ENCODE measurements at places on chromosomes 1 and 21.

GRCh38 chr21:46127239-46128105 lies 27.9 kb downstream of the FTCD start:
- no peak for DNase-seq

DNA sequence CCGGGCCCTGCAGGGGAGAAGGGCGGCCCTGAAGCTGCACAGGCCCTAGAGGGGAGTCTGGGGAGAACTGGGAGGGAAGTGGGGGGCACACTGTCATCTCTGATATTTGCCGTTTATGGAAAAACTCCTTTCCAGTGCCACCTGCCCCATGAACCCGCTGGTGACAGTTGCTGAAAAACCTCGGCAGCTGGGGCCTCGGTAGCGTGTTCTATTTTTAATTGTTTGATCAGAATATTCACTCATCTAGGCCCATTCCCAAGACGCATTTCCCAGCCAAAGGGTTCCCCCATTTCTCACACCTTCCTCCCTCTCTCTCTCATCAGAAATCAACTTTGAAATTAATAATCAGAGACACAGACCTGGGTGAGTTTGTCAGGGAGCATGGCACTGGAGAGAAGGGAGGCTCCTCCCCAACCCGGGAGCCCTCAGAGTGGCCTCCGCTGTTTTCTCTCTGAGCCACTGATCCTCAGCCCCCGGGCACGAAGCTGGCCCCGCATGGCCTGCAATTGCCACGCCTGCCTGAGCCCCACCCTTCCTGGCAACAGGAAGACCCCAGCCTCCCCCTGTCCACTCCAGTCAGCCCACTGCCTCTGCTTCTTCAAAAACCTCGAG lies 111.1 kb downstream of the CASZ1 start:
- DNase-seq, result no peak

DNA sequence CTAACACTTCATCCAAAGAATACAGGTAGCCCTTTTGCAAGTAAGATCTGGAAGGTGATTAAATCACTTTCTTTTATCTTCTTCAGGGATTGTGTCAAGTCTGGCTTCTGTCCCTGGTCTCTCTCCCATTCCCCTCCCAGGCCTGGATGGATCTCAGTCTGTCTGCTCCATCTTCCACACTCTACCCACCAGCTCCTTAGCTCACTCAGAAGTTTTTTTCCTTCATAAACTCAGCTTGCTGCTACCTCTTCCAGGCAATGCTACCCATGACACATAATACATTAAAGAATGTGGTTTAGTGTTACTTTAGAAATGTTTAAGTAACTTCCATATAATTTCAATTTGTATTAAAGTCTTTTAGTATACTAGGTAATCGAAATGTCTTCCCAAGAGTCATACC lies 133.1 kb downstream of the AKT3 start:
- DNase-seq, result no peak

- DNase-seq, result no peak
Measured at GRCh38 chr1:156640842-156641706, 843 bp upstream of the BCAN start.

DNA sequence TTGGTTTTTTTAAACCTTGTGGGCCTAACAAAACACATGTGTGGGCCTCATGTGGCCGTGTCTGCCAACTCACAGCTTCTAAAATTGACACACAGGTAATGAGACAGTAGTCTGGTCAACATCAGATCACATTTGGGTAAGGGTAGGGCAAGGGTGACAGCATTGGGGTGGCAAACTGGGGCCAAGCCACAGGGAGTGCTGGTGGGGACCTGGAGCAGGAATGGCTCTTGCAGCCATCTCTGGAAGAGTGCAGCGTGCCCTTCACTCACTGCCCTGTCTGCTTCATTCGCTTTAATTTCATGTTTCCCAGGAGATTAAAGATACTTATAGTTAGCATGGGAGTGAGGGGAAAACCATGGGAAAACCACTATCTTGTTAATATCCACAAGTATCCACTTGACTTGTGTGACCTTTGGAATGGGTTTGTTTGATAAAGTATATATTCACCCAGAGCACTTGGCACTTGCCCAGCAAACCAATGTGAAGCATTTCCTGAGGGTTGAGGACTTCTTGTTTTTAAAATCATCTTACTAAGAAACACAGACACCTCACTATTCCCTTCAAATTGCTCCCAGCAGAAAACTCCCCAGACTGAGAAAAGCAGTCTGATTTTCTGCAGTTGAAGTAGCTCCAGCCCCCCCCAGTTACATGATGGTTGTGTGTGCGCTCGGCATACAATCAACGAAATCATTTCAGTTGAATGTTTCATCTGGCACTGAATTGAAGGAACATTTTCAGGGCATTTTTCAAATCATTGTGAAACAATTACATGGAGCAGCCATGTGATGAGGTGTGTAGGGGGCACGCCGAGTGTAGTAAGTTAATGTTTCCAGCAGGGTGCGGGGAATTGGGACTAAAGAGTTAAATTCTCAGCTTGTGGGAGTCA lies 175.7 kb downstream of the VPS13D start:
- DNase-seq, result no peak

DNA sequence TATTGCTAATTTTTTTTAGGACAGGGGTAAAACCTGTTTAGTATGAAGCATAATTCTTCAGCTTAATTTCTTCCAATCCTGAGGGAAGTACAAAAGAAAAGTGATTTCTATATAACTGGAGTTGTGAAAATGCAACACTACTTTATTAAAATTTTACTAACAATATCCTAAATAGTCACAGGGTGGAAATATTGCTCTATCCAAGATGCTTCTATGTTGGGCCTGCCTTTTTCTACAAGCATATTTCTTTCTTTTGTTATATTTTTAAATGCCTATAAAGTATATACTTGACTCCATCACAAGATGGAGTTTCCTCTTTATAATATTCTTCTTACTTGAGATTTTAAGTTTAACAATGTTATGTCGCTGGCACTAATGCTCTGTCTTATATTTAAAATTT lies 37.9 kb downstream of the DTL start:
- DNase-seq, result no peak

GRCh38 chr1:220906561-220907334 lies 27.5 kb downstream of the HLX start:
- no peak for DNase-seq

- DNase-seq, result no peak
Measured at GRCh38 chr21:33441489-33442477, 38.0 kb downstream of the TMEM50B start.

DNA sequence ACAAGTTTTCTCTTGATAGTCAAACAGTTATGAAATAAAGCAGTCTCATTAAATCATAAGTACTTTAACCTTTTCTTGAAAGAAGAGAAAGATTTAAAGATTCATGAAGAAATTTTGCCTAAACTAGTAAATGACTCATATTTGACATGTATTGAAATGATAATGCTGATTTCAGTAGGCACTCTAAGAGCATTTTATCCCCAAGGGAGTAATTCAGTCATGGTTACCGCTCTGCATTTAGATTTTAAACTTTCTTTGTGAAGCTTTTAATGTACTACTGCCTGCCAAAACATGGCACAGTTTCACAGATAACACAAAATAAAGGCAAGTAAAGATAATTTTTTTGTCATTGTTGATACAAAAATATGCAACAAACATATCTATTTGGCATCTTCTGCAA lies 6.8 kb downstream of the USH2A start:
- DNase-seq, result no peak

- DNase-seq, result no peak
Measured at GRCh38 chr1:3675436-3675835, 23.1 kb downstream of the TP73 start.

DNA sequence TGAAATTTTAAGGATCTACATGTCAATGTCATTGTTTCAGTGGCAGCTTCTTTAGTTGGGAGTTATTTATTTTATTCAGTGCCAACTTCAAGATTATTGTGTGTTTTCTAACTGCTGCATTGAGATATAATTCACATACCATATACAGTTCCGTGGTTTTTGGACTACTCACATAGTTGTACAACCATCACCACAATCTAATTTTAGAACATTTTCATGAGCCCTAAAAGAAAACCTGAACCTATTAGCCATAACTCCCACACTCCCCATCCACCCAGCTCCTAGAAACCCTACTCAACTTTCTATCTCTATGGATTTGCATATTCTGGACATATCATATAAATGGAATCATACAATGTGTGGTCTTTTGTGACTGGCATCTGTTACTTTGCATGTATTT lies 220.0 kb downstream of the LRRC40 start:
- no peak for DNase-seq

DNA sequence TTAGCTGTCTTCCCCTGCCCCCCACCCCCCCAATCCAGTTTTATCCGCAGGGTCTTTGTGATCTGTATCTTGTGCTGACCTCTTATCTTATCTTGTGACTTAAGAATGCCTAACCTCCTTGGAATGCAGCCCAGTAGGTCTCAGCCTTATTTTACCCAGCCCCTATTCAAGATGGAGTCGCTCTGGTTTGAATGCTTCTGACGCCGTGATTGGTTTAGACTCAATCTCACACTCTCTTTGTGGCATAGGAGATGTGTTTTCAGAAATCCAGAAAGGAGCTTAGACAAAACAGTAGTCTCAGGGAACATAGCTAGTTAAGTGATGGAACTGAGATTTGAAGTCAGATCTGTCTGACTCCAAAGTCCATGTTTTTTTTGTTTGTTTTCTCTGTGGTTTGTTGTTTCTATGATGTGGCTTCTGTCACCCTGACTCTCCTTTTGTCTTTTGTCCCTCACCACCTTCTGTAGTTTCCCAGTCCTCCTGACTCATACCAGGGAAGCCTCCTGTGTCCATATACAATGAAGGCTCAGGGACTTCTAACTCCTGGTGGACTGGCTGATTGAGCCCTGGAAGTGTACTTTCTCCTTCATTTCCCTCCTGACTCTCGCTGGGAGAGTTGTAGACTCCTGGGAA lies 18.1 kb upstream of the USP24 start:
- no peak for DNase-seq

GRCh38 chr1:156461781-156462647 lies 38.6 kb downstream of the MEF2D start:
- no peak for DNase-seq

DNA sequence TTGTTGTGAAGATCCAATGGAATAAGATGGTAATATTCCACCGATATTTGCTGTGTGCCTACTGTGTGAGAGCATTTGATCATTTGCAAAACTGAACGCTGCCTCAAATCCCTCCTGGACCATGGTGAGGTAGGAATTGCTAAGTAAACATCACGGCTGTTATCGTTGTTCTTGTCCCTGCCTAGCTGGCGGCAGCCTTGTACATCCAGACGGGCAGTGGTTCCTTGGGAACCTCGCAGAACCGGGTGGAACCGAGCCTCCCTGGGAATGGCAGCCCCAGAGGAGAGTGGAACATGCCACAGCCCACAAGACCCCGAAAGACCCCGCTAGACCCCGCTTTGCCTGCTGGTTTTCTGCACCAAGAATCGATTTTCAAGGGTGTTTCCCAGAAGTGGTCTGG lies 60.9 kb downstream of the TAS1R2 start:
- no peak for DNase-seq

- no peak for DNase-seq
Measured at GRCh38 chr1:4963251-4963650, 308.8 kb downstream of the AJAP1 start.

GRCh38 chr1:201456499-201457309 lies 12.3 kb downstream of the PHLDA3 start:
- DNase-seq, result no peak

GRCh38 chr1:31000301-31000700 lies 65.2 kb downstream of the PUM1 start:
- no peak for DNase-seq

DNA sequence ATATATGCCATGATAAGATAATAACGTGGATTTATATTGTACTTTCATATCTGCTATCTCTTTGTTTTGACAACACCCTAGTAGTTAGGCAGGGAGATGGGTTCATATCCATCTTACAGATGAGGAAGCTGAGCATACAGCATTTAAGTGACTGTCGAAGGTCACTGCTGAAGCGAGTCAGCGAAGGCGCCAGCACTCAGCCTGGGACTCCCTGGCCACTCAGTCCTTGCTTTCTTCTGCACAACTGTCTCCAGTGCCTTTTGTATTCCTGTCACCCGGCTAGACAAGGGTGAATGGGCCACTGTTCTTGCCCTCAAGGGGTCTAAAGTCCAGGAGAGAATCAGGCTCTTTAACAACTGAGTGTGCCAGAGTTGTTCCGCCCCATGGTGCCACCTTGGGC lies 3.1 kb downstream of the ARHGEF10L start:
- no peak for DNase-seq

GRCh38 chr1:183259924-183260323 lies 73.9 kb downstream of the LAMC2 start:
- DNase-seq, result no peak

DNA sequence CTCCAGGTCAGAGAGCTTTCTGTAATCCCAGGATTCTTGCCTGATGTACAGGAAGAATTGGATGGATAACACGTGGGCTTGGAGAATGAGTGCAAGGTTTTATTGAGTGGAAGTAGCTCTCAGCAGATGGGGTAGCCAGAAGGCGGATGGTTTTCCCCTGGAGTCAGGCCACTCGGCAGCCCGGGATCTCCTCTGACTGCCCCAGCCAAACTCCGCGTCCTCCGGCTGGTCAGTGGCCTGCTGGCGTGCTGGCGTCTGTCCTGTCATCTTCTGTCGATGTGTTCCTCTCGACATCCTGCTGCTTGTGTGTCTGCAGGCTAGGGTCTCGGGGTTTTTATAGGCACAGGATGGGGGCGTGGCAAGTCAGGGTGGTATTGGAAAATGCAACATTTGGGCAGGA lies 27.4 kb upstream of the GJA9 start:
- DNase-seq, result no peak

DNA sequence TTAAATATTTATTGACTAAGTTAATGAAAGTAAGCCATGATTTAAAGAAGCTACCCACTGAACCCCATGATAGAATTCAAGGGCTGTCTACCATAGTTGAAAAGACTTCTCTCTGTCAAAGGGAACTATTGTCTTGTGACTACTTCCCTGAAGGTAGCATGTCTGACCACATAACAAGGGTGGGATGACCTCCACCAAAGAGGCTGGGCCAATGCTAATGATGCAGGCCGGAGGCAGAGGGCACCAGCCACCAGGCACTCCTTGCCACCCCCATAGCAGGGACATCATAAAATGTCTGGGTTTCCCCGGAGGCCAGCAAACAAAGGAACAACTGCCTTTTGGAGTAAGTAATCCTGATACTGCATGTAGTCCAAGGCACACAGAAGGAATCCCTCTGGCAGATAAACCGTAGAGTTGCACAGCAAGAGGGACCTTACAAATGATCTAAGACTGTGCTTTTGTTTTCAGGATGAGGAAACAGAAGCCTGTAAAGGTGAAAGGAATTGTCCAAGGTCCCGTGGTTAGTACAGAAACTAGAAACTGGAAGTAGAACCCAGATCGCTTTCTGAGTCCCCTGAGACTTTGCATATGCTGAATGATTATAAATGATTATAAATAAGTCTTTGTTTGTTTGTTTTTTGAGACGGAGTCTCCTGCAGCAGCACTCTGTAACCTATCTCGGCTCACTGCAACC lies 33.5 kb upstream of the ITPKB start:
- no peak for DNase-seq

GRCh38 chr1:111221276-111221632 lies 6.3 kb upstream of the CHI3L2 start:
- no peak for DNase-seq
